ENCODE measurements at places on chromosomes 1 and 21. TPM values are rescaled to one million over a fixed set of nuclear protein-coding genes. Genes with fewer than 3 reads are reported as not detected.

The SPRR5 gene
- polyA plus RNA-seq, result not detected

The FTCD gene
- polyA plus RNA-seq, result 0.31 TPM

The TGFBR3 gene
- 20.0 TPM for polyA plus RNA-seq

The DIO1 gene
- polyA plus RNA-seq, result not detected

The KCNE2 gene
- 0.52 TPM for polyA plus RNA-seq

The ASTN1 gene
- 0.15 TPM for polyA plus RNA-seq

The NGF gene
- polyA plus RNA-seq, result not detected

The SYCP1 gene
- 0.06 TPM for polyA plus RNA-seq

The KISS1 gene
- polyA plus RNA-seq, result 4.0 TPM

The GPA33 gene
- 30.9 TPM for polyA plus RNA-seq

Data from small intestine (tissue), 16 donors.